ENCODE measurements at places on chromosomes 16 and 17. TPM values are rescaled to one million over a fixed set of nuclear protein-coding genes. Genes with fewer than 3 reads are reported as not detected.

DNA sequence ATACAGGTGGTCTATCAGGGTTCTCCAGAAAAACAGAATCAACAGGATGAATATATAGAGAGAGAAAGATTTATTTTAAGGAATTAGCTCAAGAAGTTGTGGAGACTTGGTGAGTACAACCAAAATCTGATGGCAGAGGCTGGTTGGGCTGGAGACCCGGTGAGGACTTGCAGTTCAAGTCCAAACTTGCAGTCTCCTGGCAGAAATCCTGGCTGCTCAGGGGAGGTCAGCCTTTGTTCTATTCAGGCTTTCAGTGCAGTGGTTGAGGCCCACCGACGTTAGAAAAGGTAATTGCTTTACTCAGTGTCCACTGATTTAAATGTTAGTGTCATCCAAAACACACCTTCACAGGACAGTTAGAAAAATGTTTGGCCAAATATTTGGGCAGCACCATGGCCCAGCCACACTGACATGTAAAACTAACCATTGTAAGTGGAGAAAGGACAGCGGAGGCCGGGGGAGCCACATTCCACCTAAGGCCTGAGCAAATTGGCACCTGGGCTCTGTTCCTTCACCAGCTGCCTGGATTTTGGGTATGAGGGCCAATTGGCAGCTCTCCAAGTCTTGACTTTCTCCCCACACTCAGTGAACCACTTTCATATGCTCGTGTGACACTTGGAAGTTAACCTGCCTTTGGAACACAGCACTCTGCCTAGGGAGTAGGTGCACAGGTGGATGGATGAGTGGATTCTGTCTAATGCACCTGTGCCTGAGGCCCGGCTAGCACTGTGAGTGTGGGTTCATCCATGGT lies 54.7 kb downstream of the CACNG5 start:
- no peaks in the 10 kb centered on the region for H3K4me1 ChIP-seq
- no peak overlapping the region for H3K27ac ChIP-seq

DNA sequence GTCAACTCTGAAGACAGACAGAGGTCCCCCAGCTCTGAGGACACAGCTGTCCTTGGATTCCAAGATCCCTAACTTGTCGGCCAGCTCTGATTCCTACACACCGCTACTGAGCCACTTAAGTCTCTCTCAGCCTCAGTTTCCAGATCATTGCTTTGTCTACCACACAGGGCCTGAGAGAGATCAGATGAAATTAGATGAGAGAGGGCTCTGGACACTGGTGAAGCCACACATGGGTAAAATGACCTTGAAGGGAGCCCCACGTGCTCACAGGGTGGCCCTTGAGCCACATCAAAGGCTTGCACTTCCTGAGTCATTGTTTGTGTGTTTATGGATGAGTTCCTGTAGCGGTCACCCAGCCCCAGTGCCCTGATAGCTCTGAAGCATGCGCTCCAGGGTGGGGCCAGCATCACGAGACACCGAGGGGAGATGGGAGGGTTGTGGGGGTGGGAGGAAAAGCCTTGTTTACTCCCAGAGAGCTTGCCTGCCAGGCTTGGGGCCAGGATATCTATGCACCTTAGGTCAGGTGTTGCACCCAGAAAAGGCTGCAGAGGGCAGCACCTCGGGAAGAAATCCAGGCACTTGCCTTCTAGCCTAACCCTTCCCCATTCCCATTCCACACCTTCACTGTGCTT lies 32.7 kb upstream of the SLC6A2 start:
- no peaks in the 10 kb centered on the region for H3K36me3 ChIP-seq
- no peak for DNase-seq
- H3K27ac ChIP-seq = no peak overlapping the region
- H3K4me1 ChIP-seq = no peaks in the 10 kb centered on the region

DNA sequence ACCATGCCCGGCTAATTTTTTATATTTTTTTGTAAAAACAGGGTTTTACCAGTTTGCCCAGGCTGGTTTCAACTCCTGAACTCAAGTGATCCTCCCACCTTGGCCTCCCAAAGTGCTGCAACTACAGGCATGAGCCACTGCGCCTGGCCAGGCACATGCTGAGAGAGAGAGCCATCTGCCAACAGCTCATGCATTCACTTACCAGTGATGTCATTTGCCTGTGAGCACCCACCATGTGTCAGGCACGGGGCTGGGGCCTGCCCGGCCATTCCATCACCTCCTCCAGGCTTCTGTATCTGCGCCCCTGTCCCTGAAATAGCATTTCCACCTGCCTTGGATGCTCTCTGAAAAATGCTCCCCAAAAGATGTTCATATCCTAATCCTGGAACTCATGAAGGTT lies 43.6 kb upstream of the PEMT start:
- no peaks in the 10 kb centered on the region for H3K4me1 ChIP-seq
- H3K27ac ChIP-seq = no peak overlapping the region
- H3K27me3 ChIP-seq = no peaks in the 10 kb centered on the region
- no peaks in the 10 kb centered on the region for H3K36me3 ChIP-seq

DNA sequence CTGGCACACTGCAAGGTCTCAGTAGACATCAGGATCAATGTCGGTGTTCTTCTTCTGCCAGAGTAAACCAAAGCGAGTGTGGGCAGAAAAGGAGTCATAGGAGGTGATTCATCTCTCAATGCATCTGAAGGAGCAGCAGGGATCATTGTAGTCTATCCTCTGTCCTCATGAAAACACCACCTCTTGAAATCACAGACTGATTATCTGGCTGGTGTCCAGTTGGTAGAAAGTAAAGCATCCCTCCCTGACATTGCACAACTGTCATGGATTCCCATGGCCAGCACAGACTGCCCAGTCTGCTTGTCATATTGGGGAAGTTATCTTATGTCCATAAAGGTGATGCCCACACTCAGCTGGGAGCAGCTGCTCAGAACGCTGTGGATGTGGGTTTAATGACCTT lies 74.1 kb downstream of the ABCC12 start:
- H3K4me1 ChIP-seq = no peaks in the 10 kb centered on the region
- no peak overlapping the region for H3K27ac ChIP-seq
- no peak for DNase-seq
- no peaks in the 10 kb centered on the region for H3K27me3 ChIP-seq
- H3K4me3 ChIP-seq = no peak overlapping the region
- H3K36me3 ChIP-seq = no peaks in the 10 kb centered on the region

DNA sequence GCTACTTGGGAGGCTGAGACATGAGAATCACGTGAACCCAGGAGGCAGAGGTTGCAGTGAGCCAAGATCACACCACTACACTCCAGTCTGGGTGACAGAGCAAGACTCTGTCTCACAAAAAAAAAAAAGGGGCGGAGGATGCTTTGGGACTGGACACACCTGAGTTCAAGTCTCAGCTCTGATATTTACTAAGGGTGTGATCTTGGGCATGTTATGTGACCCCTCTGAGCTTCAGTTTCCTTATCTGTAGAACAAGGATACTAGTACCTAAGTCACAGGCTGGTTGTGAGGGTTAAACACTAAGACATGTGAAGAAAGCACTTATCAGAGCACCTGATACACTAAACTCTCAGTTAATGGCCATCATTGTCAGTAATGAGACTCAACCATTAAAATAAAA lies 25.9 kb downstream of the HOXB1 start:
- H3K4me3 ChIP-seq = no peak overlapping the region
- H3K4me1 ChIP-seq = peaks cover 9% of the 10 kb centered on the region
- no peak for DNase-seq
- no peaks in the 10 kb centered on the region for H3K36me3 ChIP-seq
- H3K27me3 ChIP-seq = no peaks in the 10 kb centered on the region
- no peak overlapping the region for H3K27ac ChIP-seq

DNA sequence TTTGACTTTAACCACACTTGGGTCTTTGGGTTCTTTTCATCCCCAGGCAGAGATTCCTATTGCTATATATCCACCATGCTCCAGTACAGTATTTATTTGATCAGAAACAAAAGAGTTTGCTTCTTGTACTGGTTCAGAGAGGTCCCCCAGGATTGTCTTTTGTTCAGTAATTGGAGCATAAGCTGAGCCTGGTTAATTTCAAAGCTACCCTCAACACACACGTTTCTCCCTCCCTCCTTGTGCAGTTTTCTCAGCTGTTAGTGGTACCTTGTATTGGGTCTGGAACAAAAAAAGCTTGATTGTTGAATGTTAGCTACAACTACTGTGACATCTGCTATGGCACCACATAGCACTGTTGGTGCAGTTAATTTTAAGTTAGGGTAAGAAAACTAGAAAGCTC lies 50.0 kb downstream of the NUP93 start:
- H3K4me3 ChIP-seq = no peak overlapping the region
- no peak for DNase-seq
- peaks cover 13% of the 10 kb centered on the region for H3K4me1 ChIP-seq
- H3K36me3 ChIP-seq = no peaks in the 10 kb centered on the region
- no peaks in the 10 kb centered on the region for H3K27me3 ChIP-seq

DNA sequence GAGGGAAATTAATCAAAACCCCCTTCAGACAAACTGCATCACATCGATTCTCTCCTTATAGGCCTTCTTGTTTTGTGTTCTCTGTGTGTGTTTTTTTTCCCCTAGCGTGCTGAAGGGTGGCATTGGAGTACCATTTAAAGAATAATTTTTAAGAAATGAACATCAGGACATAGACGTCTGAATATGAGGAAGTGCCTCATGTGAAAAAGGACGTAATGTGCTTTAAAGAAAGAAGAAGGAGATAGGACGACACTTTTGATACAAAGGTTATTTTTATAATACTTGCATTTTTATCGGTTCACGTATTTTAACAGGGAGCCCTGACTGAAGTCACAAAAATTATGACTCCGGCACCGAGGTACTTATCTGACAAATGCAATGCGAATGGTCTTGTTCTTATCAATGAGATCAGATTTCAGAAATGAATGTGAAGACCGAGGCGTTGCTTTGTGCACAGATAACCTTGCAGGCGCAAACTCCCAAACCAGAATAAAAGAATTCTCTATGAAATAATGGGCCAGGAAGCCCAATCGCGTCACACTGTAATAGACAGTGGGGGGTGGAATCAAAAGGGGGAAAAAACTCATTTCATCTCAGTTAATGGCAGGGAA lies 606.3 kb downstream of the MAF start:
- H3K4me3 ChIP-seq = no peak overlapping the region
- H3K36me3 ChIP-seq = no peaks in the 10 kb centered on the region
- H3K27me3 ChIP-seq = no peaks in the 10 kb centered on the region
- peaks cover 5% of the 10 kb centered on the region for H3K4me1 ChIP-seq
- no peak overlapping the region for H3K27ac ChIP-seq

DNA sequence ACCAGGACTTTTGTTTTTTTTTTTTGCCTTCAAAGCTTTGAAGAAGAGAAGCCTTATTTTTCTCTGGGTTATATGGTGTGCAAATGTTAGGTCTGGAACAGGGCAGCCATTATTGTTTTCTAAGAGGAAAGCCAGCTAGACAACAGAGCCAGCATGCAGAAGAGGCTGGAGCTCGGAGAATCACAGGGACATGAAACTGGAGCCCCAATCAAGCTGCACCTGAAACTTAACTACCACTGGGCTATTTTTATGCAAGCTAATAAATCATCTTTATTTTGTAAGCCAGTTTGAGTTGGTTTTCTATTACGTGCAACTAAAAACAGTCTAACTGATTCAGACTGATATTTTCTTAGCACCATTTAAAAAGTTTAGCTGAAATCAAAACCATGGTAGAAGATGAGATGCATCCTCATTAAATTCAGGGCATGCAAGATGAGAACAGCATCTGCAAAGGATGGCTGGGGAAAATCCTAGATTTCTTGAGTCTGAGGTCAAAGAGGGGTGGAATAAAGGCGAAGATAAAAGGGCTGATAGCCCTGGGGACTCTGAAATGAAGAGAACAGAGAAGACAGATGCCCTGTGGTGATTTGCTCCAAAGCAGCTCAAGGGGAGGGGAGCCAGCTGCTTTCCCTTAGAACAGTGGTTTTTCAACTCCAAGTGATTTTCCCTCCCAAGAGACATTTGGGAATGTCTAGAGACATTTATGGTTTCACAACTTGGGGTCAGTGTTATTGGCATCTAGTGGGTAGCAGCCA lies 177.1 kb upstream of the WSCD1 start:
- peaks cover 3% of the 10 kb centered on the region for H3K27me3 ChIP-seq
- no peak overlapping the region for H3K27ac ChIP-seq
- no peaks in the 10 kb centered on the region for H3K4me1 ChIP-seq
- H3K36me3 ChIP-seq = no peaks in the 10 kb centered on the region
- H3K4me3 ChIP-seq = no peak overlapping the region

- H3K4me1 ChIP-seq = peaks cover 10% of the 10 kb centered on the region
- H3K27me3 ChIP-seq = no peaks in the 10 kb centered on the region
- H3K36me3 ChIP-seq = no peaks in the 10 kb centered on the region
- no peak for DNase-seq
- peak overlapping the region; percentile 23 for H3K4me3 ChIP-seq
These were observed 1.1 kb upstream of the TFAP4 start for GRCh38 chr16:4273858-4274311.

GRCh38 chr16:27387724-27388123 lies 14.2 kb upstream of the IL21R start:
- H3K36me3 ChIP-seq = no peaks in the 10 kb centered on the region
- H3K4me3 ChIP-seq = no peak overlapping the region
- no peak overlapping the region for H3K27ac ChIP-seq
- no peaks in the 10 kb centered on the region for H3K4me1 ChIP-seq
- no peak for DNase-seq
- H3K27me3 ChIP-seq = no peaks in the 10 kb centered on the region

AXIN1 gene
- total RNA-seq = 40.3 TPM

KIF2B gene
- total RNA-seq = not detected

SBK1 gene
- total RNA-seq = 14.6 TPM

TSPOAP1 gene
- total RNA-seq = 15.8 TPM

Data from CD4-positive, alpha-beta memory T cell (primary cell).